NCI-H1930 (cell line): ENCODE measurements at places on chromosomes 11 and 22.
A peak's percentile ranks its signal among the peaks of the same experiment; 100 is the strongest.

GRCh38 chr11:102545701-102546100, 15.2 kb upstream of the MMP7 start:
- DNase-seq = no peak

DNA sequence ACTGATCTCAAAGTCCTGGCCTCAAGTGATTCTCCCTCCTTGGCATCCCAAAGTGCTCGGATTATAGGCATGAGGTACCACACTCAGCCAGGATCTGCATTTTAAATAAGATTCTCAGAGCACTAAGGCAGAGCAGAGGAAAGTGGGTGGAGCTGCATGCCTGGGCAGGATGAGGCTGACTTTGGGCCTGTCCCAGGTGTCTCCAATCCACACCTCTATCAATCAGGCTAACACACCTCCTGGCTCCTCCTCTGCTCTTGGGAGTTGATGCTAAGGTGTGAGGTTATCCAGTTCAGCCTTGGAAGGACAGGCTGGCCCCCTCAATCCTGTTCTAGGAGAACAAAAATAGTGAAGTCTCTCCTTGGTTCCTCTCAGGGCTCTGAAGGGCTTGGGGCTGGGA, 30.2 kb upstream of the P2RY2 start:
- DNase-seq = no peak

DNA sequence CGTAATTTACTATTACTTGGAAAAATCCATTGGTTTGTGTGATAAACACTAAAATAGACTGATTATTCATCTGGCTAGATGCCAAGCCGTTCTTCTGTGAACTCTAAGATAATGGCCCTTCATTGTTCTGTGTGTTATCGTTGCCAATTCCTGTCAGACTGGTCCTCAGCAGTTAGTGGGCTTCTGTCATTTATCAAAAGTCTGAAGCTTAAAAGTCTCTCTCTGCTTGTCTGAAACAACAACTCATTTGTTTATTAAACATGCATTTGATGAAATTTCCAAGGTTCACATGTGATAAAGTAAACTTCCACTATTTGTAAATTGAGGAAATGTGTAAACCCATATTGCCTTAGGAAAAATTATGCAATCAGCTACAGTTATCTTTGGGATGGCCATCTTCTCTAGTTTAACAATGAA, 21.1 kb upstream of the RDX start:
- peak; percentile 86 for DNase-seq

DNA sequence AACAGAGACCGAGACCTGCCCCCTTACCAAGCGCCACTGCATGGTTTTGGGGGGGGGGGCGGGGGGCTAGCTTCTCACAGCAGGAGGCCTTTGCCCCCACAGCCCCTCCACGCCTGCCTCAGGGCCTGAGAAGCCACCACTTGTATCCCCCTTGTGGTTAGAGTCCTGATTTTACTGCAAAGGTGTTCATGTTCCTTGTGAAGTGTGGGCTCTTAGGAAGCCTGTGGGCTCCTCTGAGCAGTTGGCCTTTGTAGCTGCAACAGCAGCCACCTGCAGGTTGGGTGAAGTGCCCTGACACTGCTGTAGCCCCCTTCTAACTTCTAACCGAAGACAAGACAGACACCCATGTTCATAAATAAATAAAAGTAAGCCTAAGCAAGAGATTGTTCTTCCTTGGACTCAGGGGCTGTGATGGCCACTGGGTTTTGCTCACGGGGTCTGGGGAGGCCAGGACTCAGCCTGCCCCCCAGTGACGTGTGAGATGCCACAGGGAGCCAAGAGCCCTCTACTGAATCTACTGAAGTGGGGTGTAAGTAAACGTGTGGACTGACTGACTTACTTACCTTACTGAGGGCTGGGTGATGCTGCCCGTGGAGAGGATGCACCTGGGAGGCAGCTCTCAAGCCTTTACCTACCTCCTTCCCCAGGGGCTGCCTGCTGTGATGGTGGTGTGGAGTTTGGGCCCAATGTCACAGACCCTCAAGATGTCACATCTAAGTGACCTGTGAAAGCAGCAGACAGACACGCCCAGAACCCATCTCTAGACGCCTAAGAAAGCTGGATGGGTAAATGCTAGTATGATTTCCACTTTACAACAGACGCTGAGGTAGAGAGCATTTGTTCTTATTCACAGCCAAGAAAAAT, 25.8 kb downstream of the USP35 start:
- no peak for DNase-seq

DNA sequence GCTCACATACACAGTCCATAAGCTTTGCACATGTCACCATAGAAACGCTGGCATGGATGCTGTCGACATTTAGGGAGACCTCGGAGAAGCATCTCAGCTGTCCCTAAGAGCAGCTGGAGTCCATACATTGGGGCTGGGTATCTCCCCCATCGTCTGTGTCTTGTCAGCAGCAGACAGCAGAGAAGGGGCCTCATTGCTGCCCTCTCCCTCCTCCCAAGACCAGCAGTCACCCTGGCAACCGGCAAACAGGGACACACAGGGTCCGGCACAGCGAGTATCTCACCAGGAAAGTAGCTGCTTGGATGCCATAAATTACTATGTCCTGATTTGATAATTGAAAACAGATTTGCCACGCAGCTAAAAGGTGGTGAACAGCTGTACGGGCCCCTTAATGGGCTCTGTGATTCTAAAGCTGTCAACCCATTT, 84.4 kb downstream of the CD44 start:
- no peak for DNase-seq

GRCh38 chr11:124075841-124076651, 34.9 kb upstream of the OR10G7 start:
- no peak for DNase-seq

DNA sequence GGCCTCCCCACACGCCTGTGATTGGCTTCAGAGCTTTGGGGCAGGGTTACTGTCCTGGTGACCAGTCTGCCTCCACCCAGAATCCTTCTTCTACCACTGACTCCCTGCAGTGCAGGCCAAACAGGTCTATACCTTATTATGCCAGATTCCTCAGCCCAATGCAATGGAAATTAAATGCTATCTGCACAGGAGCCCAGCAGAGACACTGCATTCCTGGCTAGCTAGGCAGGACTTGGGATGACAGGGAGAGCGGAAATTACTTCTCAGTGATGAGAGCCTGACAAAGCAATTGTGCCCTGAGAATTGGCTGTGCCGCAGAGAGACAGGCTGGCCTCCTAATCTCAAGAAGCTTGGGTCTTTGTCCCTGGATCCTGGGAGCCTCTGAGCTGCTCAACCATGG, 143.8 kb upstream of the NCAM1 start:
- DNase-seq = no peak

DNA sequence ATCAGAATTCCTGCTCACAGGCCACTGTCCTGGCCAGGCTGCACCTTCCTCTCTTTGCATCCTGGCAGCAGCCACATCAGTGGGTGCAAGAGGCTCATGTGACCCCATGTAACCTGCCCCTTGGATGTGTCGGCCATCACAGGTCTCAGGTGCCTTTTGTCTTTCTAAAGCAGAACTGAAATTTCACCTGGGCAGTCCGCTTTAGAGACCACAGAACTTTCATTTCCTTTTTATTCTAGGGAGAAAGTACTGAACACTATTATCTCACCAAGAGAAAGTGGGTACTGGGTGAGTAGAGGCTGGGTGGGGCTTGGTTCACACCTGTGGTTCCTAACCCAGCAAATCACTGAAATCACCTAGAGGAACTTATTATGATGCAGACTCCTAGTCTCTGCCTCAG, 51.7 kb upstream of the NUP160 start:
- DNase-seq = no peak

DNA sequence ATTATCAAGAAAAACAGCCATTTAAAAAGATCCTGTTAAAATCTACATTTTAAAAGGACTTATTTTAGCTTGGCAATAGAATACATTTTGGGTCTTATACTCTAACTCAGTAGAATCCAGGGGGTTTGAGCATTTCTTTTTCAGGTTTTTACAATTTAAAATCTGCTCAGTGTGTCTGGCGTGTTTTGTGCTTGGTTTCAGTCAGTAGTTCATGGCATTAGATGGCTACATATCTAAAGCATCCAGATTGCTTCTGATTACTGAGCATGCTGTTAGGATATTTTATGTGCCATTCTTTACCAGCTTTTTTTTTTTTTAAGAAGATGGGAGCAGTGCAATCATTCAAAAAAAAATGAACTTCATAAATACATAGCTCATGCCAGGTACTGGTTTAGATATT, 566.1 kb upstream of the LARGE1 start:
- DNase-seq = no peak

DNA sequence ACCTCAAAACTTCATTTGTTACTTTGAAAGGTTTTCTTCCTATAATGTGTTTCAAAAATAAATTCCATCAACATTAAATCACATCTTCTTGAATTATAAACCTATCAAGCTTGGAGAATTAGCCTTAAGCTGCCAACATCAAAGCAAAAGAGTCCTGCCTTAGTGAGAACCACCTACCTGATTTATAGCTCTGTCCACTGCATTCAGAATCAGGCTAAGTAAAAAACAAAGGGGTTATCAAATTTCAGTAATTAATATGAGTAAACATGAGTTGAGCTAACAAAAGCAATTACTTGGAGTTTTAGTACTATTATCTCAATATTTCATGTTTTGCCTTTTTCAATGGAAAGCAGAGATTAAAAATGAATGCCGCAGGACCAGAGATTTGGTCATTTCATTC, 73.9 kb downstream of the CADM1 start:
- DNase-seq = no peak

DNA sequence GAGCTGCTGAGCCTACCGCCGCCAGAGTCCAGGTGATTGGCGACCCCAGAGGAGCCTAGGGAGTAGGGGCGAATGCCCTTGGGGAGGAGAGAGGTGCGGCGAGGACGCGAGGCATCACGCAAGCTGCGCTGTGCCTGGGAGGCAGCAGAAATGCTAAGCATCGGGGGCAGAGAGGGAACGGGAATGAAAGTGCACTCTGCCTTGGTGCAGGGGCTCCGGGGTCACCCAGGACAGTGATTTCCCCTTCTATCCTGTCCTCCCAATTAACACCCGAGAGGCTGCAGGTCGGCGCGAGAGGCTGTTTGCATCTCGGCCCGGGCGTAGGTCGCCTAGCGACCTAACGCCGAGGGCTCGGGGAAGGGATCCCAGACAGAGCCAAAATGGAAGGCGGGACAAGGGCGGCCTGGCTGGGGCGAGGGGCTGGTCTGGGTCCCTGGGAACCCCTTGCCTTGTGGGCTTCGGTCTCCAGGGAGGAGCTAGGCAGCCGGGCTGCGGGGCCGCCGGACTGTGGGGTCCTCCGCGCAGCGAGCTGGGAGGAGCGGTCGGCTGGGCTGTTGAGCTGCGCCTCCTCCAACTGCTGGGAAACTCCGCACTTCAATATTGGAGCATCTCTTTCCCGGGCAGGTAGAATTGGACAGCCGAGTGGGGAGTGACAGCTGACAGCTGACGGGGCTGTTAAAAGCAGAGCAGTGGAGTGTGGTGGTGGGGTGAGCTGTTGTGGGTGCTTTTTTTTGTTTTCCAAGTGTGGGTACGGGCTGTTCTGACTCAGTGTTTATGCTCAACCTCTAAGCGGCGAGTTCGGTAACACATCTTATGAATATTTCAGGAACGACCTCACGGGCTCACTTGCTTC, 657 bp downstream of the ELMOD1 start:
- DNase-seq = no peak

DNA sequence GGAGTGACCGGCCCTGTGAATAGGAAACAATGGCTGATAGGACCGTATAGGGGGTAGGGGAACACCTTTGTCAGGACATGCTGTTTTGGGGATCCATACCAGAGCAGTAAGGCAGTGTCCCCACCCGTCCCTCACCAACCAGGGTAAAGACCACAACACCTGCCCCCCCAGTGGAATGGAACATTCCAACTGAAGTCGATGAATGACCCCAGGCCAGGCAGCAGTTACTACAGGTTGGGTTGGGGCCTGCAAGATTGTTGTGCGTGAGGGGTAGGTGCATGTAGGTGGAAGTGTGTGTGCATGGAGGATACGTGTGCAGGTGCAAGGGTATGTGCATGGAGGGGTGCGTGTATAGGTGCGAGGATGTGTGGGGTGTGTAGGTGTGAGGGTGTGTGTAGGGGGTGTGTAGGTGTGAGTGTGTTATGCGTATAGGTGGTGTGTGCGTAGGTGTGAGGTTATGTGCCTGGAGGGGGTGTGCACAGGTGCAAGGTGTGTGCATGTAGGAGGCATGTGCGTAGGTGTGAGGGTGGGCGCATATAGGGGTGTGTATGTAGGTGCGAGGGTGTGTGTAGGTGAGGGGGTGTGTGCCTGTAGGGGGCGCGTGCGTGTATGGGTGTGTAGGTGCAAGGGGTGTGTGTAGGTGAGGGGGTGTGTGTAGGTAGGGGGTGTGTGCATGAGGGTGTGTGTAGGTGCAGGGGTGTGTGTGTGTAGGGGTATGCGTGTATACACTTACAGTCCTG, 32.9 kb downstream of the PISD start:
- no peak for DNase-seq

DNA sequence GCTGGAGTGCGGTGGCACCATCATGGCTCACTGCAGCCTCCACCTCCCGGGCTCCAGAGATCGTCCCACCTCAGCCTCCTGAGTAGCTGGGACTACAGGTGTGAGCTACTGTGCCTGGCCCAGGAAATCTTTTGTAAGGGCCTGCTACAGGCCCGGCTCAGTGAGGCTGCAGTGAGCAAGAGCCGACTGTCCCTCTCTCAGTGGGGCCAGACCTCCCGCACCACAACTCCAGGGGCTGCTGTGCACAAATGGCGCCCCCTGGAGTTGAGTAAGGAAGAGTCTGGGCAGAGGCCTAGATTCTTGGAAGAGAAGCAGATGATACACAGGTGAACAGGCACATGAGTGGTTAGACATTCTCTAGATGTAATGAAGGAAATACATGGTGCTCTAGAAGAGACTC, 7.0 kb downstream of the SERHL2 start:
- DNase-seq = peak; percentile 17

DNA sequence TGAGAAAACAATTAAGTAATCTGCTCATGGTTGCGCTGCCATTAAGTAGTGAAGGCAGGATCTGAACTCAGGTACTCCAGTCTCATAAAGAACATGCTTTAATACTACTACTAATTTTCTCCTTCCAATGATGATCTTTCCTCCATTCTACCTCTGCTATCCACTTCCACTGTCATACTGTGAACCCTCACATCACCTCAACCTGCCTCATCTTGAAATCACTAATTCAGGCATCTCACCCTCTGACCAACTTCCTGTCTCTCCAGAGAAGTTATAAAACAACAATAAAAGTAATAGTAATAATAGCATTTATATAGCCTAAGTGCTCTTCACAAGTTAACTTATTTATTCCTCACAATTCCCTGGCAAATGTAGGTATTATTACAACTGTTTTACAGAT, 57.1 kb upstream of the PSMA1 start:
- DNase-seq = no peak

DNA sequence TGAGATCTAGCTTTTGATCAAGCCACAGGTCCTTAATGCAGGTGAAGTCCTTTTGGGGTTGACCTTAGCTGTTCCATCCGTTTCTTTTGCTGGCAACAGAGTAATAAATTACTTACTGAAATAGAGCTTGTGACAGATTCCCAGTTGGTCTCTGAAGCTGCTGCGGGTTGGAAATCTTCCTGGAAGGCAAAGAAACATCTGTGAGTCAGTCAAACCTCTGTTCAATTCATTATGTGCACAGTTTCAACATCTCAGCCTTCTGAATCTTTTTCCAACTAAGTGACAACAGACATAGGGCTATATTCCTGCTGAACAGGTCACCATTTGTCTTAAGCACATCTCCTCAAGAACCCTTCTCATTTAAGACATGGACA, 88.9 kb upstream of the DDI1 start:
- DNase-seq = no peak
